ENCODE measurements at places on chromosomes 12 and 14.

- DNase-seq: no peak
These were observed 43.3 kb upstream of the MBIP start for GRCh38 chr14:36363704-36364103.

- no peak for DNase-seq
These were observed 2.9 kb downstream of the KRT79 start for GRCh38 chr12:52831251-52831650.

DNA sequence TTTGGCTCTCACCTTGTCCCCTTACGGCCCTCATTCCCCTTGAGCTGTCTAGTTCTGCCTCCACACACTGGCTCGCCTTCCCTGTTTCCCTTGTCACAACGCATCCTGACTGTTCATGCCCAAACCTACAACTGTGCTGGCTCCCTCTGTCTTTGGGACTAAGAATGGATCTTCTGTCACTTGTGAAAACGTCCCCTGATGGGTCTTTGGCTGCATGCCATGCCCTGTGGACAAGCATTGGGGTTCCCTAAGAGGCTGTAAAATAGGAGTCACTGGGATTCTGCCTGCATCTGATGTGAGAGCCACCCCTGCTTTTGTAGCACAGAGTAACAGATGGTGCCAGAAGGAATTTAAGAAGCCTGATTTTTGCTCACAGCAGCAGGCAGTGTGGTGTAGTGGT, 285.3 kb upstream of the CRY1 start:
- no peak for DNase-seq

DNA sequence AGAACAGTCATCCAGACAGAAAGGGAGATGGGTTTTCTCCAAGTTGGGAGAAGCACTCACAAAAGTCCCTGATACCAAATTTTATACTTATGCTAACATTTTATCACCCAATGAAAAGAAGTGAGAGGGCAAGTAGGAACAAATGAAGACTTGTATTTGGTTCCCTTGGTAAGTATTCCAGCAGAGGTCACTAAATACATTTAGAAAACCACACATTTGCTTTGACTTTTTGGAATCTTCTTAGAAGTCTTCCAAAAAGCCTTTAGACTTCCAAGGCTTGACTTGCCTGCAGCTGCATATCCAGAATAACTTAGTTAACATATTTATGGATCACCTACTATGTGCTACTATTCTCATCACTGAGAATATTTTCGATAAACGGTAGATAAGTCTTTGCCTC, 3.1 kb upstream of the GYS2 start:
- DNase-seq: peak; percentile 44

GRCh38 chr12:113161415-113162016, 12.0 kb downstream of the CFAP73 start:
- no peak for DNase-seq

- no peak for DNase-seq
These were observed 83.0 kb downstream of the LLPH start for GRCh38 chr12:66047411-66048021.

- no peak for DNase-seq
These were observed 20.0 kb downstream of the SIVA1 start for GRCh38 chr14:104772707-104773504.

DNA sequence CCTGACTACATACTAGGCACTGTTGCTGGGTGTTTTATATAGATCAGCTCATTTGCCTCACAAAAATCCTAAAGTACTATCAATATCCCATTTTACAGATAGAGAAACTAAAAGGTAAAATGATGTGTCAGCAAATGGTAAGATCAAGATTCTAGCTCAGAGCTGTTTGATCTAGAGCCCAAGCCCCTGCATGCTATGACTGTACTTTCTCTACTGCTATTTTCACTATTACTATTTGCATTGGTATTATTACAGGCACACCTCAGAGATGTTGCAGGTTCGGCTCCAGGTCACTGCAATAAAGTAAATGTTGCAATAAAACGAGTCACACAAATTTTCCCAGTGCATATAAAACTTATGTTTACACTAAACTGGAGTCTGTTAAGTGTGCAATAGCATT, 10.9 kb downstream of the ISCU start:
- no peak for DNase-seq

GRCh38 chr14:35821564-35822411, 4.3 kb upstream of the BRMS1L start:
- peak; percentile 50 for DNase-seq

- DNase-seq: no peak
These were observed 10.9 kb downstream of the NT5DC3 start for GRCh38 chr12:103830025-103830725.

GRCh38 chr12:131098178-131098981, 144.7 kb downstream of the ADGRD1 start:
- DNase-seq: no peak

DNA sequence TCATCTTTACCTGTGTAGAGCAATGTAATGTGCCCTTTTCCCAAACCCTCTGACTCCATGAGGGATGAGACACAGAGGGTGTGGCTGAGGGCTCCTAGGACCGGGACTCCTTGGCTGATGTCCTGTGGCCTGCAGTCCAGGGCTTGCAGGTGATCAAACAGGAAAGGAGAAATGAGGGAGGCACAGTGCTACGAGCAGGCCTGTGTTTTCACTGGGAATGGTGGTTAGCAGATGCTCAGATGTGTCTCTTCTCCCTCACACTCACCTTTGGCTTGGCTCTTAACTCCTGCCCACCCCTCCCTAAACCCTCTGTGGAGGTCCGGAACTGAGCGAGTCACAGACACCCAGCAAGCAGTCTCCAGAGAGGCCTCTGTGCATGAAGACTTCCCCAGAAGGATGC, 254.4 kb downstream of the DAD1 start:
- no peak for DNase-seq

- no peak for DNase-seq
These were observed 236.1 kb downstream of the C12orf50 start for GRCh38 chr12:87793131-87793530.

DNA sequence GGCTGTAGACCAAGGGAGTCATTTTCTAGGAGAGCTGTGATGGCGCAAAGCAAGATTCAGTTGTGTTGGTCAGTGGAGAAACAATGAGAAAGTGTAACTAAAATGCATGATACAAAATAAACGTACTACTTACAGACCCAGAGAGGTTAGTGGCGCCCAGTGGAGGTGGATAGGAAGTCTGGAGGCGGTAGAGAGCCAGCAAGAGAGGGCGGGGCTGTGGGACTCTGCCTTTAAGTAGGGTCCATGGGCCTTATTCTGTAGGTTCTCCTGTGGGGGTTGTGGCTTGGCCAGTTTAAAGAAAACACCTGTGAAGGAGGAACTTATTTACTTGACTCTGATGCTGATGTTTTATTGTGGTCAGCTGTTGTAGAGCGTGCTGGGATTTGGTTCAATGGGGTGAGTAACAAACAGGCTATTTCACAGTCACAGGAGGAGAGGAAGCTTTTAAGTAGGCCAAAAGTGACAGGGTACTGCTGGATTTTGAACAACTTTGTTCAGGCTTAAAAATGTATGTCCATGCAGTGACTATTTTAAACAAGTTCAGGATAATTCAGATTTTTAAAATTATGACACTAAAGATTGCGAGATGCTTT, 1097.7 kb downstream of the TMTC2 start:
- DNase-seq: no peak

GRCh38 chr14:72128629-72129028, 196.4 kb downstream of the RGS6 start:
- no peak for DNase-seq

DNA sequence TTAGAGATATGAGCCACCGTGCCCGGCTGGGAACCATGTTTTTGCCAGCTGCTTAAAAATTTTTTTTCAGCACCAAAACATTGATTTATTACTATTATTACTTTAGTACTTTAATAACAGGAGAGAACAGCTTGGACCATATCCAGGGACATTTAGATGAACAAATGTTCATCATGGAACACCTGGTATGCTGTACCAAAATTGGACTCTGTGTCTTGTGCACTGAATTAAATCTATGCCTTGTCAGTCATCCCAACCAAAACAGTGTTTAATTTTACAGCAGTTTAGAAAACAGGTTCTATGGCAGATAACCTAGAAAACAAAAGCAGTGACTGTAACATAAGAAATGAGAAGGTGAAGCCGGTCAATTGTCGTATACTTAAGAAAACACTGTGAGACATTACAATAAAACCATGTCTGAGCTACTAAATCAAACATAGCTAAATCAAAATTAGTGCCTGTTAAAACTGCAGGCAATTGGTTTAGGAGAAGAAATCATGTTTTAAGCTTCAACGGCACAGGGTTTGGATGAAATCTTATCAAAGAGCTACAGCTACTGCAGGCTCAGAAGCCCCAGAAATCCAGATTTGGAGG, 58.2 kb upstream of the PYGL start:
- DNase-seq: no peak

DNA sequence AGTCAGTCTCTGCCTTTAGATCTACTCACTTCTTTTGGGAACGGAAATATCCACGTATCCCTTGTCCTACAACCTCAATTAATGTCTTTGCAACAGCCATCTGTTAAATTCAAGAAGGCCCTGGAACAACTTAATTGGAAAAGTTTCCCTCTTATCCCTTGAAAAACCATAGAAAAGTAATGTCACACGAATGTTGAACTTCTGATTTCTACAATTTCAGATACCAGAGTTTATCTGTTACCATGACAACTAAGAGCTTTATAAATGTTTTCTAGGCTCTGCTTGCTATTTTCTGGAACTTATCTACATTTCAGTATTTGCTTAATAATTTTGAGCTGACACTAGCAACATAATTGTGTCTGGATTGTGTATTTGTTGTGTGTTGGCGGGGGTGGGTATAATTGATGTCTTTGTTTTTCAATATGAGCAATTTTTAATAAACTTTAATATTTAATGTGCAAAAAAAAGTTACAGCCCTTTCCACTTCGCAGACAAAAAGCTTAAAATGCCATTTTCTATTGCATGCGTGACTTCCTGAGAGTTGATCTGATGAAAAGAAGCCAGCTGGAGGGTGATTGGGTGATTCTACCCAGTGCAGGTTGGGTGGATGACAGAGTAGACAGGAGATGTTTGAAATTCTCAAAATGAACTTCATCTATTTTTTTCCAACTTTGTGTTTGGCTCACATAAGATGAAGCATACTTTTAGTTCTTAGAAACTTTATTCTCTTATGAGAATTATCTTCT, 11.8 kb upstream of the EDDM3A start:
- no peak for DNase-seq

DNA sequence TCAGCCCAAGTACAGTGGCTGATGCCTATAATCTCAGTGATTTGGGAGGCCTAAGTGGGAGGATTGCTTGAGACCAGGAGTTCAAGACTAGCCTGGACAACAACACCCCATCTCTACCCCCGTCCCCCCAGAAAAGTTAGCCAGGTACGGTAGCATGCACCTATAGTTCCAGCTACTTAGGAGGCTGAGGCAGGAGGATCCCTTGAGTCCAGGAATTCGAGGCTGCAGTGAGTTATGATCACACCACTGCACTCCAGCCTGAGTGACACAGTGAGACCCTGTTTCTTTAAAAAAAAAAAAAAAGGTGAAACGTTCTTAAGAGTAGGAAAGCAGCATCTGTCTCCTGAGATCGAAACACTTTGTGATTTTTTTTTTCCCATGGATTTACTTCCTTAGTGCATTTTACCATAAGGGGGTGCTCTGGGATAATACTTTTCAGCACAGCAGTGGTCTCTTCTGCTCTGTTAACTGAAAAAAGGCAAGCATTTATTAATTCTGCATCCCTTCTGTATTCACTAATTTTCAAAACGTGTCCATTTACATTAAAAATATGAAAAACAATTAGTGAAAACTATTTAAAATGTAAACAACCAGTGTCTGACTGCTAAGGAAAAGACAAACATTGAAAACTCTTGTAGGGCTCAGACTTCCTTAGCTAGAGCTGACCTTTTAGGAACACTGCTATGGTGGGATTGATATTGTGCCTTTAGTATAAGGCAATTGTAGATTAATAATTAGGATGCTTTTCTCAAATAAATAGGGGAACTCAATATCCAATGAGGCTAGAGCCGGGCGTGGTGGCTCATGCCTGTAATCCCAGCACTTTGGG, 31.2 kb upstream of the USP44 start:
- no peak for DNase-seq

DNA sequence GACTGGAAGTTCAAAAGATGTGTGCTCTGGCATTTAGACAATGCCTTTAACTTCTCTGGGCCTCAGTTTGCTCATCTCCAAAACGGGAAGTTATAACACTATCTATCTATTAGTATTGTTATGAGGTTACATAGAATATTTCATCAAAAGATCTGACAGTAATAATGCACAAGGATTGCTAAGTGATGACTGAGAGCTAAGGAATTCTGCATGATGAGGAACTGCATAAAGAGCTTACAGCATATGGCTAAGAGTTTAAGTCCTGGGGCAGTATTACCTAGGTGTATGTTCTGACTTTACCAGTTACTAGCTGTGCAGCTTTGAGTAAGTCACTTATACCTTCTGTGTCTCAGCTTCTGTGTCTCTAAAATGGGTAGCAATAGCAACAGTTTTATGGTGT, 160.1 kb upstream of the TMPO start:
- DNase-seq: no peak

- no peak for DNase-seq
These were observed 66.5 kb downstream of the ATP23 start for GRCh38 chr12:58007875-58008274.

GRCh38 chr12:44157359-44157758, 321.5 kb downstream of the TMEM117 start:
- DNase-seq: no peak

- no peak for DNase-seq
These were observed 162.1 kb downstream of the FUT8 start for GRCh38 chr14:65574611-65575010.

GRCh38 chr14:94686511-94687160, 74.4 kb downstream of the SERPINA3 start:
- DNase-seq: no peak

DNA sequence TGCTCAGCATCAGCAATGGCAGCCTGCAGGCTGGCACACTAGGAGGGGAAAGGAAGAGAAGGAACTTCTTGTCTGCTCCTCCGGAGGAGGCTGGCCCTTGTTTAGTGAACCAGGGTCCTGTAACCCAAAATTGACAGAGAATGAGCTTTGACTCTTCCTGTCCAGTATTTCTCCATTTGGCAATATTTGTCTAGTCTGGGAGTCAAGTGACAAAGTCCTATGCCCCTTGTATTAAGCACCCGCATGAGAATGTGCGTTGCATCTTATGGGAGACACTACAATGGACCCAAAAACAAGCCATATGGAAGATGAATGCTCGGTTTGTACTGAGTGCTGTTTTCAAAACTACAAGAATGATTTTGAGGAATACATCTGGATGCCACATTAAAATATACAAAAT, 3.8 kb downstream of the KRT6C start:
- no peak for DNase-seq

DNA sequence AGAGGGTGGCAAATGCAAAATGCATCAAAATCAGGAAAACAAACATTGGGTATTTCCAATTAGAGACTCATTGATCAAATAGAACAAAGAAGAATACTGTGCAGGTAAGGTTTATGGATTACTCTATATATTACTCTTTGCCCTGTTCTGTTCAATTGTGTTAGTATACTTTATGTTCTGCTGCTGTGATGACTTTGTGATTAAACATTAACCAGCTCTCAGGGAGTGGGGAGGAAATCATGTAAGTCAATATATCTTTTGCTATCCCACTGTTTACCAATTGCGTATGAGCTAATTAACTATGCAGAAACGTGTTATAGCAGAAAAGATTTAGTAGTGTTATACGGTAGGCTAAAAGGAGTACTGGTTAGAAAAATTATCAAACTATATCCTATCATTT, 129.4 kb downstream of the PDE3A start:
- no peak for DNase-seq

Measured in CD4-positive, alpha-beta T cell treated with Interleukin-10 for 1 hour (primary cell).